Chondrocyte (in vitro differentiated cells): ENCODE measurements at places on chromosomes 16 and 17. TPM values are rescaled to one million over a fixed set of nuclear protein-coding genes. Genes with fewer than 3 reads are reported as not detected.

Gene HOXB1
- total RNA-seq, result not detected in 3 replicates

Gene CFAP20
- total RNA-seq, result 26.0 to 32.9 TPM (median 26.5 TPM) in 3 replicates

Gene EARS2
- 13.3 to 21.4 TPM (median 13.9 TPM) in 3 replicates for total RNA-seq

Gene STAT5A
- total RNA-seq, result 12.2 to 17.6 TPM (median 14.3 TPM) in 3 replicates

Gene OR3A2
- total RNA-seq, result not detected in 3 replicates

Gene DDX19B
- total RNA-seq, result 22.9 to 26.0 TPM (median 24.5 TPM) in 3 replicates

Gene KRTAP9-8
- total RNA-seq, result not detected in 3 replicates

Gene MRPL58
- 18.9 to 25.7 TPM (median 19.8 TPM) in 3 replicates for total RNA-seq

Gene KRTAP4-4
- not detected in 3 replicates for total RNA-seq

Gene ZFP3
- total RNA-seq, result 0.29 to 0.69 TPM (median 0.55 TPM) in 3 replicates

Gene SPIRE2
- 1.4 to 3.2 TPM (median 1.4 TPM) in 3 replicates for total RNA-seq

Gene OR1A1
- total RNA-seq, result not detected in 3 replicates

Gene ACSM2A
- total RNA-seq, result 0.21 TPM in 1 of 3 replicates, not detected in the others

Gene SOST
- not detected in 3 replicates for total RNA-seq

Gene SLC13A2
- not detected in 3 replicates for total RNA-seq

Gene IRX5
- 1.0 to 2.5 TPM (median 1.5 TPM) in 3 replicates for total RNA-seq

Gene KRT20
- not detected in 3 replicates for total RNA-seq

Gene TBC1D3C
- not detected in 3 replicates for total RNA-seq

Gene TPSD1
- not detected in 3 replicates for total RNA-seq
